Foreskin keratinocyte (primary cell): ENCODE measurements at places on chromosomes 7 and 10.

- DNase-seq: no peak
Observed at GRCh38 chr7:114109721-114110120, 190.9 kb upstream of the PPP1R3A start.

GRCh38 chr10:112349521-112350085, 24.3 kb upstream of the ACSL5 start:
- no peak for DNase-seq

DNA sequence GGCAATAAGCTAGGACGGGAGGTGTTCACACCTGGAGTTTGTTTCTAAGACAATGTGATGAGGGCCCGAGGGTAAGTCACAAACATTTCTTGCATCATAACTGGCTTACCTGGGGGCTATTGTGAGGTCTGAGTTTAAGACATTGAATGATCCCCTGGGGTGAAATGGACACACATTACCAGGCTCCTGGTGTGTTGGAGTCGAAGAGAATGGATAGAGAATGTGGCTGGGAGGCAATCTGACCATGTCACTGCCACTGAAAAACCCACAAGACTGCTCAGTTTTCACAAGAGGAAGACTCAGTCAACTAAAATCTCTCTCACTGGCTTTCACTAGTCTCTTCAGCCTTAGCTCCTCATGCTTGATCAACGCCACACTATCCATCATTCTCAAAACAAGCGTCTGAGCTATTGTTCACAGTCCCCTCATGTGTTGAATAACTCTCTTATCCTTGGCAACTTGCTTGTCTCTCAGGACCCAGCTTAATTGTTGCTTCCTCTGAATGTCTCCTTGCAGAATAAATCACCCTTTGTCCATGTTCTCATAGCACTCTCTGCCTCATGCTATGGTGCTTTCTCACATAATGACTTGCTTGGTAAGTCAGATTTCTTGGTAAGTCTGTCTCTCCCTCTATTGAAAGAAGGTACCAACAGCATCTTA, at the start of gene C10orf120:
C10orf120 (minus strand) TSS at position 51 of the 660 bp plus-strand sequence. CDS start 56 bp downstream, outside the sequence.
- DNase-seq: no peak

GRCh38 chr10:74377476-74377875, 226.5 kb downstream of the ADK start:
- DNase-seq: no peak

DNA sequence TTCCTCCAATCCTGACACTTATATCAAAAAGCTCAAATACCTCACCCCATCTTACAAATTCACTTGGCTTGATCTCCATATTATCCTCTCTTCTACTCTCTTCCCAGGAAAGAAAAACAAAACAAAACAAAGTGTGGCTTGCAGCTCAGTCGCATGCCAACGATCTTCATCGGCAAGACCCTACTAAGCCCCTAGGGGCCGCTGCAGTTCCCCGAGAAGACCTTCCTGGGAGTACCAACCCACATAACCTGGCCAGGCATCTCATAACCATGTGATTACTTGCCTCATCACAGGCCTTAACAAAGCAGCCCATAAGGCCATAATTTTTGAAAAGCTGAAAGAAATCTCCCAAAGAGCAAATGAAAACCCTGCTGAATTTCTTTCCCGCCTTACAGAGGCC, 103.7 kb downstream of the ZNF92 start:
- no peak for DNase-seq

DNA sequence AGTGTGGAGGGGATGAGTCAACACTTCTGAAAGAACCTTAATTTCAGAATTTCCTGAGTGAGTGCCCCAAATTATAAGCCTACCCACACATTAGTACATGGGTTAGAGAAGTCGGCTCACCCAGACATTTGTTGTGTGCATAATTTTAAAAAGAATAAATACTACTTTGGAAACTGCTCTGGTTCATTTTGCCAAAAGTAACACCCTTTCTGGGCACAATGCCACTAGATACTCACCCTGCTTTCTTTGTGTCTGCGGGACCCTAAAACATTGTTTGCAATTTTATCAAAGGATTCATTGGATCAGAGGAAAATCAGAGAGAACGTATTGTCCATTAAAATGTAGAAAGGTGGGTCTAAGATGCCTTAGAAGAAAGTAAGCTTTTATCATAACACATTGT, 245.5 kb upstream of the NRP1 start:
- no peak for DNase-seq
